ENCODE measurements at places on chromosomes 2 and 18.
A peak's percentile ranks its signal among the peaks of the same experiment; 100 is the strongest.

- DNase-seq, result peak; percentile 52
These were observed at the start of gene IHH for GRCh38 chr2:219060821-219061791. IHH (minus strand) TSS chr2:219060921; CDS start chr2:219060467, 454 bp downstream.

- DNase-seq, result no peak
These were observed 11.2 kb upstream of the MATN3 start for GRCh38 chr2:20023688-20024087.

GRCh38 chr2:224407241-224407701, 5.4 kb upstream of the FAM124B start:
- no peak for DNase-seq

DNA sequence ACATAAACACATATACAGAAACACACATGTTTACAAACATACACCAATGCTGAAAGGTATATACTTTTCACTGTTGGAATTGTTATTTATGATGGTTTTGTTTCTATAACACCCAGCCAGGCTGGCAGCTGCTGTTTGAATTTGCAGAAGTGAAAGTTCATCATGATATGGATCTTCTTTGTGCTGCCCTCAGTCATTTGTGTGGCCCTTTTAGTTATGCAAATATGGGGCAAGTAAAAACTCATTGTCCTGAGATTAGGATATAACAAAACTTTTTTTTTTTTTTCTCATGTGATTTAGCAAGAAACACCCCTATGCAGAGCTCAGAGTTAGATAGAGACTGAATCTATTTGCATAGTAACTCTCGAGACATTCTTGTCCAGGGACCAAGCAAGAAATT, 714.1 kb downstream of the KCNJ3 start:
- no peak for DNase-seq

DNA sequence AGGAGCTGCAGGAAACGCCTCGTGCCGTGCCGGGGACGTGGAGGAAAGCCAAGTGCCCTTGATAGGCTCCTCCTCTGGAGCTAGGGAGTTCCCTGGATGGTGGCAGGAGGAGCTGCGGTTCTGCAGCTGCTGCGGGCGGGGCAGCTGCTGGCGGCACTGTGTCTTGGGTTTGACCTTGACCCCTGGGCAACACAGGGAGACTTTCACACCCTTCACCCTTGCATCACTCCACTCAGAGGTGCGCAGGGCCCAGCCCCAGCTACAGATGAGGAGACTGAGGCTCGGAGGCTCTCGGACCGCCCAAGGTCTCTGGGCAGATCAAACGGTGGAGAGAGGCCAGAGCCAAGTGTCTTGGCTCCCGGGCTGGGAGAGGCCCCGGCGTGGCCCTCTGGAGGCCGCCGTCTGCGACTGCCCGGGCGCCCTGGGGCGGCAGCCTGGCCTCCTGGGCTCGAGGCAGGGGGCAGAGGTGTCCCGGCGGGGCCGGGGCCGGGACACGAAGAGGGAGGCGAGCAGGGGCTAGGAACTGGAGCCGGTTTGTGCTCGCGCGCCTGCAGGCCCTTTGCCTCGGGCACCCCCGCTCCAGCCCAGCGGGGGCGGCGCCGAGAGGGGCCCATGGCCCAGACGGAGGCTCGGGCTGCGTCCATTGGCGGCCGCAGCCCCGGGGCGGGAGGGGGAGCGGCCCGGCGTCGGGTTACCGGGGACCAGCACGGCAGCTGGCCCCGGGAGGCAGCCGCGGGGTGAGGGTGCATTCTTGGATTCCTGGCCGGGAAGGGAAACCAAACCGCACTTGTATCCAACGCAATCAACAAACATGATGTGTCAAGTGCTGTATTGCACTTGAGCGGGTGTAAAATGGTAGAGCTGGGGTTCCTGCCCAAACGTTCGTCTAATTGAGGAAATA, 129.6 kb upstream of the SLC1A4 start:
- DNase-seq, result peak; percentile 95

DNA sequence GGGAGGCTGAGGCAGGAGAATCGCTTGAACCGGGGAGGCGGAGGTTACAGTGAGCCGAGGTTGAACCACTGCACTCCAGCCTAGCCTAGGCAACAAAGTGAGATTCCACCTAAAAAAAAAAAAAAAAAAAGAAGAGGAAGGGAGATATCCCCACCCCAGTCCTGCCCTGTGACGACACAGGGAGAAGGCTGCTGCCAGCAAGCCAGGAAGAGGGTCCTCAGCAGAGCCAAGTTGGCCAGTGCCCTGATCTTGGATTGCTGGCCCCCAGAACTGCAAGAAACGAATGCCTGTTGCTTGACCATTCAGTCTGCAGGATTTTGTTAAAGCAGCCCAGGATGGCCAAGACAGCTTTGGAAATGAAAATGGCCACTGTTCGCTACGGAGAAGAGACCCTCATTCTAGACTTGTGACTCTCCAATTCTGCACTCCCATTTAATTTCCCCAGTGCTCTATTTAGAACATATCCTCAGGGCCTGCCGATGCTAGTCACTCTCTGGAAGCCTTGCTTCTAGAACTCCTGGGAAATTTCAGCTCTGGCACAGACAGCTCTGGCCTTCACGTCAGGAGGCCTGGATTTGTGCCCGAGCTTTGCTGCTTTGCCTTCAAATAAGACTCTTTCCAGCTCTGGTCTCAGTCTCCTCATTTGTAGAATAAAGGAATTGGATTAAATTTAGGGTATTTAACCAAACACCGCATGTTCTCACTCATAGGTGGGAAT, 15.7 kb upstream of the AMMECR1L start:
- no peak for DNase-seq

DNA sequence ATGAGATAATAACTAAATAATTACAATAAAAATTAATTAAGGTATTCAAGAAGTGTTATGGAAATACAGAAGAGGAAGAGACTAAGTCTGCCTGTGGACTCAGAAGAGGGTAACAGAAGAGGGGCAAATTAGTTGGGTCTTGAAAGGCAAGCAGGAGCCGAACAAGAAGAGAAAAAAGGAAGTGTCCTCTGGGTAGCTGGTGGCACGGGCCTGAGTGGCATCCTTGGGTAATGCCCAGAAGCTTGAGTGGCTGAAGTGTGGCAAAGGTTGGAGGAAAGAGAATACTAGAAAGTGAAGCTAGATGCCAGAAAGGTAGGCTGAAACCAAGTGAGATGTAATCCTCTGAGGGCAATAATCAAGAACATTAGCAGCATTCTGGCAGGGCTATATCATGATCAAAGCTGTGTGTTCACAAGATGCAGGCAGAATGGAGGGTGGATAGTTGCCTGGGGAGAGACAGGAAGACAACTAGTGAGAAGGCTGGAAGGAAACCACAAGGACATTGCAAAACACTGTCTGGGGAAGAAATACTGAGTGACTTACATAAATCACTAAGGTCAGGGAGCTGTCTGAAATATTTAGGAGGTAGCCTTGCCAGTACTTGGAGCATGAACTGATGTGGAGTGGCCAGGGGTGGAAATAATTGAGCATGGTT, 16.2 kb downstream of the DOCK10 start:
- peak; percentile 85 for DNase-seq

DNA sequence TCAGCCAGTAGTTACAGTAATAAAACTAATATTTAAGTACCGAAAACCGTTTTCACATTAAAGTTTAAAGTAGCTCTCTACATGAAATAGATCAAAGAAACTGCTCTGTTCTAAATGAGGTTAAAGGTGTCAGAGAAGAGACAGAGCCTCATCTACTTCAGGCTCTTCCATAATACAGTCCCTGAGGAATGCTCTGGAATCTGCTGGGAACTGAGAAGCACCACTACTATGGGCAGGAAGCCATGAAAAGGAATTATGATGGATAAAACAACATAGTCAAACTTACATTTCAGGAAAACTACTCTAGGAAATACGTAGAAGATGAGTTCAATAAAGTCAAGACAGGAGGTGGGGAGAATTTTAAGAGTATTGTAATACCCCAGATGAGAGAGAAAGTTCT, 60.0 kb downstream of the ROCK1 start:
- DNase-seq, result peak; percentile 33

GRCh38 chr18:11246495-11247300, 97.3 kb upstream of the PIEZO2 start:
- peak; percentile 45 for DNase-seq

DNA sequence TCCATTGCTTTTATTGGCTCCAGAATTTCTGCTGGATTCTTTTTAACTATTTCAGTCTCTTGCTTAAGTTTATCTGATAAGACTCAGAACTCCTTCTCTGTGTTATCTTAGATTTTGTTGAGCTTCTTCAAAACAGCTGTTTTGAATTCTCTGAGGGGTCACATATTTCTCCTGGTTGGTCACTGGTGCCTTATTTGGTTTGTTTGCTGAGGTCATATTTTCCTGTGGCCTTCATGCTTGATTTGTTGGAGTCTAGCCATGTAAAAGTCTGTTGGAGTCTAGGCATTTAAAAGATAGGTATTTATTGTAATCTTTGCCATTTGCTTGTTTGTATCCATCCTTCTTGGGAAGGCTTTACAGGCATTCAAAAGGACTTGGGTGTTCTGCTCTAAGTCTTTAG, 398.7 kb downstream of the DSEL start:
- no peak for DNase-seq

DNA sequence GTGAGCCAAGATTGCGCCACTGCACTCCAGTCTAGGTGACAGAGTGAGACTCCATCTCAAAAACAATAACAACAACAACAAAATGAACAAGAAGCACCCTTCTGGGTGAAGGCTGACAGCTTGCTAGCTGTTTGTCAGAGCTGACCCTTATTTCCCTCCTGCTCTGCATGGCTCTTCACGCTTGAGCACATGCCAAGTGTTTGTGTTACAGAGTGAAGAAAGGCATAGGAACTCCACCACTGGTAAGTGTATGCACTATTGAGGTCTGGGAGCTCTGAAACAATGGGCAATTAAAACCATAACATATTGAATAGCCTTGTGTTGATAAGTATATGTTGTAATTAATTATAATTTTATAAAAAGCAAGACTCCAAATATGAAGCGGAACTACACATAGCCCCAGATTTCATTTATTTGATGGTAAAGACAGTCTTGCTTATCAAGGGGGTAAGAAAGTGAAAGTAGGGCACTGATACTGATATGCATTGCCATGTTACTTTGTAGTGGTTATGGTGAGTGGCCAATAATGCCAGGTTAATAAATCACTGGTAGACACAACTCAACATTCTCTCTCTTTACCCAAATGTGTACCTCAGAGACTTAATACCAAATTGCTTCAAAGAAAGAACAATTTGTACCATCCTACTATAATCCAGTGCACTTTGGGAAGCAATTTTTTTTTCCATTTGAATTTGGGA, 163.4 kb downstream of the VWC2L start:
- no peak for DNase-seq

GRCh38 chr2:102771114-102771513, 9.3 kb downstream of the TMEM182 start:
- no peak for DNase-seq

- DNase-seq, result no peak
These were observed 46.3 kb downstream of the TMEM247 start for GRCh38 chr2:46525522-46526155.

DNA sequence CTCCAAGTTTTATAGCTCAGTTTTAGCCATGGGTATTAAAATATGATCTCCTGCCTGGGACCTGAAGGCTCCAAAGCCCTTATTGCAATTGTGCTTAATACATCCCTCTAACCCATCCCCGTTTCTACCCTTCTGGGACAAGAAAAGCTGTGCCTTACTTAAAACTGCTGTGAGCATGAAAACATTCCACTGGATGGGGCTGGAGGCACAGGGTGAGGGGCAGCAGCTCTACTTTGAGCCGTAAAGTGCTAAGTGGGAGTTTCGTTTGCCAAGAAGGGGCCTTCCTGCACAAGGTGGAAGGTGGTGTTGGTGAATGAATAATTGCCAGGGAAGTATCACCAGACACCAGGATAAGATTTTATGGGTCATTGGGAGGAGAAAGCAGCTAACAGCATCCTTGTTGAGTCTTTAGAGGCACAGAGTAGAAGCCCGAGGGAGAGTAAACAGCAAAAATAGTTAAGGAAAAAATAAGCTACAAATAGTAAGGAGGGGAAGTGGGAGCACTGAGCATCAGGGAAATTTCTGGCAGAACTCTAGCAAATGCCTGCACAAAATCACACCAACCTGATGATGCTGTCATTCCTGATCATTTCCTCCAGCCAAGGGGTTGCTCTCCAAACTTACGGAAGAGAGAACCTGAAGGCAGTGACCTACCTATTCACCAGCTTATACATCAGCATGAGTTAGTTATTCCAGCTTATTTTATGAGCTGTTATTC, 218.4 kb downstream of the MREG start:
- DNase-seq, result no peak

GRCh38 chr2:44479127-44479887, 117.6 kb downstream of the CAMKMT start:
- DNase-seq, result peak; percentile 86
